ENCODE measurements at places on chromosomes 5 and 9.
A peak's percentile ranks its signal among the peaks of the same experiment; 100 is the strongest.

DNA sequence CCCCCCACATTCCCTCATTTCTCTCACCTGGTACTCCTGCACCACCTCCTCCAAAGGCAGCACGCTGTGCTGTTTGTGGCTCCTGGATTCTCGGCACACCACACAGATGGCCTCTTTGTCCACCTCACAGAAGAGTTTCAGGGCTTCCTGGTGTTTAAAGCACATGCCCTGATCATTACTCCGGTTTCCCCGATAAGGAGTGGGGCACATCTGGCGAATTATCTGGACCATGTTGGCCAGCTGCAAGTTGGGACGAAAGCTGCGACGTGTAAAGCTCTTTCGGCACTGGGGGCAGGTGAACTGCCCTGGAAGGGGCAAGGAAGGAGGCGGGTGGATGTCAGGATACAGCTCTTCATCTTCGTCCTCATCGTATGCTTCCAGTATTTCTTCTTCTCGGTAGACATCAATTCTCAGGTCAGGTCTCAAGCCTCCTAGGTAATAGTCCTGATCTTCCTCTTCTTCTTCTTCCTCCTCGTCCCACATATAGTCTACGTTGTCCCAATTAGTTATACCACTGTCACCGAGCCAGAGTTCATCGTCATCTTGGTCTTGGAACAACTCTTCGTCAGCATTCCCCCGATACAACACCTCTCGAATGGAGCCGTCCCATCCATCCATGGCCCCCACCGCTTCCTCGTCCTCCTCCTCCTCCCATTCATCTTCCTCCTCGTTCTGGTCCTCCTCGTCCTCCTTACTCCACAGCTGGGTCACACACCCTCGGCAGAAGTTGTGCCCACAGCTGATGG, 796 bp downstream of the TRIM52 start:
- no peak for DNase-seq

- DNase-seq: no peak
Observed at GRCh38 chr5:123438244-123438643, 15.0 kb upstream of the CEP120 start.

GRCh38 chr9:109166771-109167601, at the start of gene FRRS1L:
Gene FRRS1L (minus strand): TSS chr9:109167249. CDS start chr9:109167138, 111 bp downstream.
- no peak for DNase-seq

GRCh38 chr9:69104830-69105527, 69.1 kb upstream of the TJP2 start:
- no peak for DNase-seq

- no peak for DNase-seq
Observed at GRCh38 chr5:10987276-10987924, 226.4 kb upstream of the DAP start.

DNA sequence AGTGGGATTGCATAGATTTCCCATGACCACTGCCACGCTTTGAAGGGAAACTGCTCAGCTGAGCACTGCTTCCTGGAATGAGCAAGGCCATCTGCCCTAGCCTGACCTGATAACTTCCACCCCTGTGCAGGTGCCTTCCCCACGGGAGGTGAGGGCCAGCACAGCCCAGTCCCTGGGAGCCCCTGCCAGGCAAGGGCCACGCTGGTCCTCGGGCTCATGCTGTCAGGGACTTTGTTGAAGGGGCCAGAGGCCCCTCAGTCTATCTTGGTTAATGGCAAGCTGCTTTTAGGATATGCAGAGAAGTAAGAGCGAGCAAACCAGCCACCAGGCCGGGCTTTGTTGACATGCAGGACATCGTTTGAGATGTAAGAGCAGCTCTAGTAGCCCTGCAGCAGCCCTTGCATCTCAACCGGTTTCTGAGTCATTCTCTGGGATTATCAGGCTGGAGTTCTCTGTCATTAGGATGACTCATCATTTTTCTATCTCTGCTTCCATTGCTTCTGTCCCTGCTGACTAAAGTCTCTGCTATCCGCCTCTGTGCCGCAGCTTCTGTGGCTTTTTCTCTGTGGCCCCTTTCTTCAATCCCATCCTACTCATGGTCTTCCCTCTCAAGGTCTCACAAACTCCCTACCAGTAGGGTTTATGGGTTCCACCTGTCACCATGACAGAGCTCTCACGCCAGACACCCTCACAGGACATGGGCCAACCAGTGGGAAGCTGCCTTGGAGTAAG, 30.6 kb upstream of the IQGAP2 start:
- peak; percentile 76 for DNase-seq

DNA sequence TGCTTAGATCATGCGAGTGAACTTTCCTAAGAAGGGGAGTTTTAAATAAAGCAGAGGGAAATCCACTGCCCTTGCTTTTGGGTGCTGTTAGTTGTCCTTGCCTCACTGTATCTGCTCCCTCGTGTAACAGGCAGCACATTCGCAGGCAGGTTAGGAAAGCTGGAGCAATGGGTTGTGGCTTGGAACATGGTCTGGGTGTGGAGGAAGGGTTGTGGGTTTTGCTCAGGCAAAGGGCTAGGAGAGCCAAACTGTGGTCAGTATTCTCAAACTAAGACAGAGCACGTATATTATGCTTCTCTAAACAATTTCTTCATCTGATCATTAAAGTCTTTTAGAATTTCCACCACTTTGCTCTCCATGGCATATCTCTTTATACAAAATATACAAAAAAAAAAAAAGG, 135.7 kb downstream of the FANCC start:
- DNase-seq: no peak

- DNase-seq: no peak
Observed at GRCh38 chr5:94900006-94900505, 281.6 kb downstream of the SLF1 start.

- no peak for DNase-seq
Observed at GRCh38 chr5:35228310-35228709, 2.0 kb downstream of the PRLR start.

- peak; percentile 67 for DNase-seq
Observed at GRCh38 chr5:133289686-133290367, 238.0 kb downstream of the HSPA4 start.

- DNase-seq: no peak
Observed at GRCh38 chr5:62473209-62473608, 60.6 kb downstream of the IPO11 start.

GRCh38 chr9:36744678-36745077, 172.0 kb downstream of the MELK start:
- no peak for DNase-seq

- DNase-seq: peak; percentile 61
Observed at GRCh38 chr5:135127439-135128240, 93.6 kb upstream of the PITX1 start.

DNA sequence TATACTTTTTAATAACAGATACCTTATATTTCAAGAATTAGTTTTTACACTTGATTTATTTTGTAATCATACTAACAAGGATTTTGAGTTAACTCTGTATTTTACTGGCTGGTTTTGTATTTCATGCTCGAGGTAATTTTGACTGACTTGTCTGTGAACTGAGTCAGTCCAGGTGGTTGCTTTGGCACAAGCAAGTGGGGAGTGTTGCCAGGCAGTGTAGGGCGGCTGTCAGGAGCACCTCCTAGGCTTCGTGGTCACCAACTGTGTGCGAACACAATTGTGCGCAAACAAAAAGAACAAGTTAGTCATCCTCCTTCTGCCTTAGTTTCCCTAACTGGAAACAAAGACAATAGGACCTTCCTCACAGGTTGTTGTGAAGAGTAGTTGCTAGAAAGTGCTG, 286.3 kb downstream of the ADGRV1 start:
- DNase-seq: no peak

- no peak for DNase-seq
Observed at GRCh38 chr5:173888473-173889131, 453 bp downstream of the CPEB4 start.

GRCh38 chr5:6752782-6753181, 39.5 kb downstream of the TENT4A start:
- DNase-seq: no peak

GRCh38 chr5:119332978-119333401, 22.8 kb upstream of the TNFAIP8 start:
- no peak for DNase-seq

GRCh38 chr9:133803745-133804144, 65.6 kb upstream of the SARDH start:
- DNase-seq: no peak

DNA sequence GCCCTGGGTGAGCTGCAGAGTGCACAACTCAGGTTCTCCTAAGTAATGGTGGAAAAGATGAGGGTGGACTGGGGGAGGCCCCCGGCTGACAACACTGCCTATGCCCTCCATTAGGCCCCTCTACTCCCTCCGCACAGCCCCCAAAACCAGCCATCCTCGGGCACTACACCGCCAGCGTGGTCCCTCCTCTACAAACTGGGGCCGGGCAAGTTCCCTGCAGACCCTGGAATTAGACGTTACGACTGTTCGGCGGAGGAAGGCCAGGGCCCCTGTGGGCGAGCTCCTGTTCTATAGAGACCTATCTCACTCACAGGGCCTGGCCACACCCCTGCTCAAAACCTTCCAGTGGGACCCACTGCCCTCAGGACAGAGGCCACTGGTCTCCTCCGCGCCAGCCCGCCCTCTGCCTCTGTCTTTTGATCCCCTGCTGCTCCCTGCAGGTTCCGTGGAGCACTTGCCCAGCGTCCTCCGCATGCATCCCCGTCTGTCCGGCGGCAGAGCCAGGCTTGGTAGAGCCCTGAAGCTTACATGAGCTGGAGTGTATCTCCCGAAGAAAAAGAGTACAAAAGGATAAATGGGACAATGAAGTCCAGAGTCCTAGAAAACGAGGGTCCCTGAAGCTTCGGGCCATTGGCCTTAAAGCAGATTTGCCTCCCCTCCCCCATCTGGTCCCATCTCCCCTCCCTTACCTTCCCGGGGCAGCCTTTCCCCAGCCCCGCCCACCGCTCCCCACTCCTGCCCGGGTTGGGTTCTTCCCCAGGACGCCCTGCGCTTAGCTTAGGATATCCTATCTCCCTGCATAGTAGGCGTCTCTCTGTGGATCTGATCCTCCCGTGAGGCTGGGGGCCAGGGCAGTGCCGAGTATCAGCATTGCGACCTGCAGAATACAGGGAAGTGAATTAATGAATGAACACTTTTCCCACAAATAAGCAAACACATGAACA, 71.3 kb downstream of the HRH2 start:
- DNase-seq: no peak

GRCh38 chr9:25648116-25648515, 30.1 kb downstream of the TUSC1 start:
- no peak for DNase-seq

DNA sequence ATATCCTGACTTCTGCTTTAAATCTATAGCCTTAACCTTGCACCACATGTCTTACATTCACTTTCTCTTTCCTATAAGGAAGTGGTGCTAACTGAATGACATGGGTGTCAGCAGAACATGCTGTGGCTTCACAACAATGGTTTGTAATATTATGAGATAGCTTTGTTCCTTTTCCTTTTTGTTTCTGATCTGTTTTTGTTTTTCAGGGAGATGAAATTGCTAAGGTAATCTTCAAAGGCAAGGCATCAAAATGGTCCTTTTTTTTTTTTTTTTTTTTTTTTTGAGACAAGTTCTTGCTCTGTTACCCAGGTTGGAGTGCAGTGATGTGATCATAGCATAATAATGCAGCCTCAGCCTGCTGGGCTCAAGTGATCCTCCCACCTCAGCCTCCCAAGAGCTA, 53.6 kb upstream of the RANBP6 start:
- no peak for DNase-seq

DNA sequence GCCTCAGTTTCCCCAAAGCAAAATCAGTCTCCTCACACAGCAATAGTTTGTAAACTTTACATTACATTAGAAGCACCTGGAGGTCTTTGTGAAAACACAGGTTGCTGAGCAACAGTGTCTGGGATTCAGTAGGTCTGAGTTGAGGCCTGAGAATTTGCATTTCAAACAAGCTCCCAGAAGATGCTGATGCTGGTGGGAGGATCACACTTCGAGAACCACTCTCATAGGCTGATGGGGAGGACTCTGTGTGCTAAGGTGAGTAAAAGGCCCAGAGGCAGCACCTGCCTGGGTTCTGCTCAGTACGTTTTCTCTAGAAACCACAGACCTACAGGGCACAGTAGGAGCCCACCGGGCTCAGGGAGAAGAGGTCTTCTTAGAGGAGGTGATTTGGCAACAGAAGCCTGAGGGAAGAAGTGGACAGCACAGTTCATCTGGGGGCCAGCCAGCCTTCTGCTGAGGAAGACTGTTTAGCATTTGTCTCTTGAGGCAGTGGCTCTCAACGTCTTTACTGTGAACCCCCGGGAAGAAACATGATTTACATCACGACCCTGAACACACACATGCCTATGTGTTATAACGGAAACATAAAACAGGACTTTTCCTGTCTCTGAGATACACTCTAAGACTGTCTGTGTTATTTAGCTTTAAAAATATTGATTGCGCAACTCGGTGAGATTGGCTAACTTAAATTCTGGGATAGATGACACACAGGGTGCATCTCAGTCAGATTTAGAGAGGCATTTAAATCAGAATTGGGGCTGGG, 24.8 kb upstream of the DENND1A start:
- DNase-seq: no peak

- no peak for DNase-seq
Observed at GRCh38 chr9:121798941-121799340, 147.5 kb downstream of the DAB2IP start.

DNA sequence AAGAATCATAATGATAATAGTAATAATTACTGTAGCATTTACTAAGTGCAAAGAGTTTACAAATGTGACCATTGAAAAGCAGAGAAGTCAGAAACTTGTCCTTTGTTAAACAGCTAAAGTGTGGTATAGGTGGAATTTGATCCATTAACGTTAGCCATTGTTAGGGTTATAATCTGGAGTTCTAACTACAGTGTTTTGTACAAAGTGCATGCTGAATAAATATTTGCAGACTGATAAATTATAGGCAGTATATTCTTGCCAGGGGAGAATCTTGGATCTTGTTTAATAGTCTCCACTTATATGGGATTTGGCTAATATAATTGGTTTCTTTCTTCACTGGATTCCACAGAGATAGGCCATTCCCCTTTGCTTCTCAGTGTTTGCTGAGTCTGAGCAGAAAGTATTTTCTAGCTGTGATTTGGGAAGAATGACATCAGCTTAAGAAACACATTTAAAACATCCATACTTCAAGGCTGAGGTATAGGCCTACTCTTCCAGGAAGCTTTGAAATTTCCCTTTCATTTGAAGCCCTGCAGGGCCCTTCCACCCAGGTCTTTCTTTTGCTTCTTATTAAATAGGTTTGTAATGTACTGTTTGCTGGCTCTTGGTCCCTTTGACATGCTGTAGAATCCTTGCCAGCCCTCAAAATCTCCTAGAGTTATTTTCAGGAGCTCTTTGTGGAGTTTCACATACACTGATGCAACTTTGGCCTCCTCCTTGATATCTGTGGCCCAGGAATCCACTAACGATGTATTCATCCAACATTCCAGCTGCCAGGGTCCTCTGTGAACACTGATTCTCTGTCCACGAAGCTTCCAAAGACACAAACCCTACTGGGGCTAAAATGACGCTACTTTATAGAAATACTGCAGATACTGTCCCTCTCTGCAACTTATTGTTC, 51.4 kb downstream of the ATP10B start:
- no peak for DNase-seq

DNA sequence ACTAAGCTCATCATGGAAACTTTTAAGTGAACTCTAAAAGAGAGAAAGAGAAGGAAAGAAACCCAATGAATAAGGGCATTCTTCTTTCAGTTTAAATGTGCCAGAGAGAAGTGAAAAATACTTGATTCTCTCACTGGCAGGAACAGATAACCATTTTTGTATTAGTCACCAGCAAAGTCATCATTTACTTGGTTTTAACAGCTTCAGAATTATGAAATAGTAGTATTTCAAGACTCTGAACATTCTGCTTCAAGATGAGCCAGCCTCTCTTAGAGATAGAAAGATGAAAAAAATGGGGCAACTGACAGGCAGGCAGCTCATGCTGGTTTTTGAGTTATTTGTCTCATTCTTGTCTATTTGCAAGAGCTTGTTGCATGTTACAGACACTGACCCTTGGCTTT, 103.5 kb downstream of the GCNT1 start:
- no peak for DNase-seq

- no peak for DNase-seq
Observed at GRCh38 chr5:138937392-138938387, 62.6 kb upstream of the LRRTM2 start.

GRCh38 chr5:158753354-158753753, 346.4 kb downstream of the EBF1 start:
- no peak for DNase-seq

Measured in keratinocyte (primary cell).